ENCODE measurements at places on chromosomes 1 and 21.

DNA sequence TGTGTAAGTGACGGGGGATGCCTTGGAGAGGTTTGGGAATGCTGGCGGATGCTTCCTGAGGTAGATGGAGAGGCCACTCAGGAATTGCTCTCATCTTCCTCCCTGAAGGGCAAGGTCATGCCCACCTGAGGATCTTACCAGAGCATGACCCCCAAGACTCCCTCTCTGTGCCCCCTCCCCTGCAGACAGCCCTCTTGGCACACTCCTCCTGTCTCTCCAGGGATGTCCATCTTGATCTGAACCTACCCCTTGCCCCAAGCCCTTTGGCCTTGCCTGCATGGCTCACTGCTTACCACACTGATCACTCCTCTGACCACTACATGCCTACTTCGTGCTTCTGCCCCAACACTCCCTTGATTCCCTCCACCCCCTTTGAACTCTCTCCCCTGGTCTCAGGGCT lies 17.9 kb upstream of the MPL start:
- DNase-seq = no peak

DNA sequence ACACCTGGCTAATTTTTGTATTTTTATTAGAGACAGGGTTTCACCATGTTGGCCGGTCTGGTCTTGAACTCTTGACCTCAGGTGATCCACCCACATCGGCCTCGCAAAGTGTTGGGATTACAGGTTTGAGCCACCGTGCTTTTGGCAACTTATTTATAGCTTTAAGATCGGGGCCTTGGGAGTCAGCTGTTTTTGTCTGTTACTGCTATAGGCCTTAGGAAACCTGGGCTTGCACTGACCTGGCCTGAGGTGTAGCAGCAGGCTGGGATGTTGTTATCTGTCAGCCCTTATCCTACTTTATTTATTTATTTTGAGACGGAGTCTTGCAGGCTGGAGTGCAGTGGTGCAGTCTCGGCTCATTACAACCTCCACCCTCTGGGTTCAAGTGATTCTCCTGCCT lies 11.4 kb downstream of the SZRD1 start:
- no peak for DNase-seq

DNA sequence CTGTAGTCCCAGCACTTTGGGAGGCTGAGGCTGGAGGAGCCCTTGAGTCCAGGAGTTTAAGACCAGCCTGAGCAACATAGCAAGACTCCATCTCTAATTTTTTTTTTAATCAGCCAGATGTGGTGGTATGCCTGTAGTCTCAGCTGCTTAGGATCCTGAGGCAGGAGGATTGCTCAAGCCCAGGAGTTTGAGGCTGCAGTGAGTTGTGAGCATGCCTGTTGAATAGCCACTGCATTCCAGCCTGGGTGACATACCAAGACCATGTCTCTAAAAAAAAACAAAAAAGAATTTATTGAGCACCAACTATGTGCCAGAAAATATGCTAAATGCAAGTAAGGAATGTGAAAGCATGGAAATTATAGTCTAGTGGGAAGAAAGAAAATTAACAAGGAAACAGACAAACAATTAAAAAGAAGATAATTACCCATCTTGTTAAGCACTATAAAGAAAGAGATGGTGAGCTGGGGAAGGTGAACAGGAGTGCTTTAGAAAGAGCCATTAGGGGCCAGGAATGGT lies 104.0 kb upstream of the ZNF678 start:
- no peak for DNase-seq

GRCh38 chr21:37183749-37184148 lies 83.4 kb downstream of the VPS26C start:
- no peak for DNase-seq

DNA sequence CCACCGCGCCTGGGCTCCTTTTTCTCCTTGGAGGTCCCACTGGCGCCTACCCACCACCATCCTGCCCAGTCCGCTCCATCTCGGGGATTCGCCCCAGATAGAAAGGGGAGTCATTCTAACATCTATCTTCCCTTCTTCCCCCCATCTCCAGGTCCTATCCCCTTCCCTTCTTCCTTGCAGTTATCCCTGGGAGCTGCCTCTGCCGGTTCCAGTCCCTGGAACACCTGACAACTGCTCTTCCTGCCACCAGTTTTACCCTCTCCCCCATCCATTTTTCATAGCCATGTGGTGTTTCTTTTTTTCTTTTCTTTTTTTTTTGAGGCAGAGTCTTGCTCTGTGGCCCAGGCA lies 12.0 kb upstream of the COL16A1 start:
- no peak for DNase-seq
